ENCODE measurements at places on chromosomes 11 and 22. TPM values are rescaled to one million over a fixed set of nuclear protein-coding genes. Genes with fewer than 3 reads are reported as not detected.

The GAS2 gene
- total RNA-seq, result 6.0 TPM

The PRG3 gene
- total RNA-seq, result not detected

DNA sequence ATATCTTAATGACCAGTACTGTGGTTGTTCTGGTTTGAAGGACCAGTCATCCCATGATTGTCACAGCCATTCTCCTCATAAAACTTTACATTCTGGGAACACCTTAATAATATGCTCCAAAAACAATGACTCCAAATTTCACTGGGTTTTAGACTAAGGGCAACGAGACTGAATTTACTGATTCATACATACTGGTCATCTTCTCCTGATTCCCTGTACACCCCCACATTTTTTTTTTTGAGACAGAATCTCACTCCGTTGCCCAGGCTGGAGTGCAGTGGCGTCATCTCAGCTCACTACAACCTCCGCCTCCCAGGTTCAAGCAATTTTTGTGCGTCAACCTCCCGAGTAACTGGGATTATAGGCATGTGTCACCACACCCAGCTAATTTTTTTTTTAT is 78.9 kb downstream of the GAB2 start:
- DNase-seq, result no peak

The TBX1 gene
- total RNA-seq, result not detected

GRCh38 chr11:34860518-34860917 is 55.7 kb downstream of the APIP start:
- DNase-seq, result no peak

- DNase-seq, result no peak
These were observed 197.0 kb downstream of the PGR start for GRCh38 chr11:100932474-100933100.

DNA sequence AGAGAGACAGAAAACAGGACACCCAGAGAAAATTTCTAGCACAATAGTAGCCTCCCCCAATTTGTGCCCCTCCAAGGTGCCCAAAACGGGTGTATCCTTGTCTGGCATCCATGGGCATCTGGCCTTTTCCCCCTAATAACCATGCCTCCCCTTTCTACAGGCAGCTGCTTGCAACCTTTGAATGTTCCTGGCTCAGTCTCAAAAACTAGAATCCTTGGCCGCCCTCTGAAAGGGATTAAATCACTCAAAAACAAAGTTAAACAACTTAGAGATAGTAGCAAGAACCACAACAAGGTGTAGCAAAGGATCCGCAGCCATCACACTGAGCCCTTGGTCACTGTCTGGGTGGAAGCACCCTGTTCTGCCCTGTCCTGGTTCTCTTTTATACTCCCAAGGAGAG is 105.6 kb downstream of the MN1 start:
- DNase-seq, result no peak

- DNase-seq, result no peak
These were observed 2.5 kb downstream of the LARGE2 start for GRCh38 chr11:45924927-45925326.

The SHISAL1 gene
- total RNA-seq, result not detected

- no peak for DNase-seq
These were observed 58.2 kb downstream of the OR10A6 start for GRCh38 chr11:7872890-7873289.

DNA sequence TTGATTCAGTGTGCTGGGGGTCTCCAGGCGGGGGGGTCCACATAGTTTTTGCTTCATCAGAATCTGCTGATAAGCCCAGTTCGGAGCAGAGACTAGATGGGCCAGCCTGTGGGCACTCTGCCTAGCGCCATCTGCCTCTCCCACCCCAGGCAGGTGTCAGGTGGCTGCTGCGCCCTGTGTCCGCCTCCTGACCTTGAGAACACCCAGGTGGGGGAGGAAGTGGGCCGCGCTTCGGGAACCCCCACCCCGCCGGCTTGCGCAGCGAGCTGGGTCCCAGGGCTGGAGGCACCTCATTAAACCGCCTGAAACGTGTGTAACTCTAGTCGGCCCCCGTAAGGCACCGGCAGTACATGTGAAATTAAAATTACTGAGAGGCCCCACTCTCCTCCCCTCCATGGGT is 113.6 kb downstream of the KCNQ1 start:
- no peak for DNase-seq

The CHRM1 gene
- not detected for total RNA-seq

DNA sequence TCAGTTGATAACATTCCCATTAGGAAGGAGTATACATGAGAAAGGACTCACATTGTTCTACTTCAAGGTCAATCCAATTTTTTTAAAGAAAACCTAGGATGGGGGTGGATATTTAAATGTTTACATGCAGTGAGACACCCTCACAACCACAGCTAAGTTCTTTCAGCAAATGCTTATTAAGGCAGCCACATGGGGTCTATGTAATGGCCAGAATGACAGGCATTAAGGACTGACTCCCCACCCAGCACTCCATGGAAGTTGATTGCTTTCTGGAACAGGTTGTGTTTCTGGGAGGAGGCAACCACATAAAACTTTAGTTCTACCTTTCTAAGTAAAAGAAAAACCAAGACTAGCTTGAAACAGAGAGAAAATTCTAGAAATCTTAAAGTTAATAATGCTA is 662.0 kb upstream of the CCDC90B start:
- DNase-seq, result no peak

- DNase-seq, result no peak
These were observed 42.4 kb downstream of the BARX2 start for GRCh38 chr11:129418039-129418438.

The YAP1 gene
- total RNA-seq, result not detected

The ALDH3B1 gene
- total RNA-seq, result 0.39 TPM

DNA sequence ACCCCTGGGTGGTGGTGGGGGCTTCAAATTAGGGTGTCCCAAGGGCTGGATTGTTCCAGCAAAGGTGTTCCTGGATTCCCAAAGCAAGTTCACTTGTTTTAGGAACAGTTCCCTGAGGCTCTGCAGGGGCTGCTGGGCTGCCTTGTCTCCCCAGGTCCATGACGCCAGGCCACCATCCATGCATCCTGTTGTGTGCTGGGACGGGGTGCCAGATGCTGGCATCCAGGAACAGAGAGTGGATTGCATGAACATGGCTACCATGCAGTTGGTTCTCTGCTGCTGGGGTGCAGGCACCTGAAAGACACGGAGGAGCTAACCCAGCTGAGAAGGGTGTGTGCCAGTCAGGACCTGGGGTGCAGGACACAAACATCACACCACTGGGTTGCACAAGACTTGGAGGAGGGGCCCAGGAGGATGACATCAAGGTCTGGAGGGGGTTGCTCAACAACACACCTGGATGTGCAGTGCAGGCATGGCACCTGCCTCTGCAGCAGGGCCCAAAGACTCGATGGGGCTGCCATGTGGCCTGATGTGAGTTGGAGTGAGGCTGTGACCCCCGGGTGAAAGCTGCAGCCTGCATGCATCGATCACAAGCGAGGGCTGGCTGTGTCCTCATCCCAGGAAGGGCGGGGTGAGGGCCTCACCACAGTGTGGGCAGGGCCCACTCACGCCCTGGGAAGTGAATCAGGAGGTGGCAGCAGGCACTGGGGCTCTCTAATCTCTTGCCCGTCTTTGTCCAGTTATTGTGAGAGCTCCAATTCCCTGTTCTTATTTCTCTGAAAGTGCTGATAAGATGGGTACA is 74.0 kb upstream of the CLDN5 start:
- no peak for DNase-seq

The RIBC2 gene
- total RNA-seq, result not detected

DNA sequence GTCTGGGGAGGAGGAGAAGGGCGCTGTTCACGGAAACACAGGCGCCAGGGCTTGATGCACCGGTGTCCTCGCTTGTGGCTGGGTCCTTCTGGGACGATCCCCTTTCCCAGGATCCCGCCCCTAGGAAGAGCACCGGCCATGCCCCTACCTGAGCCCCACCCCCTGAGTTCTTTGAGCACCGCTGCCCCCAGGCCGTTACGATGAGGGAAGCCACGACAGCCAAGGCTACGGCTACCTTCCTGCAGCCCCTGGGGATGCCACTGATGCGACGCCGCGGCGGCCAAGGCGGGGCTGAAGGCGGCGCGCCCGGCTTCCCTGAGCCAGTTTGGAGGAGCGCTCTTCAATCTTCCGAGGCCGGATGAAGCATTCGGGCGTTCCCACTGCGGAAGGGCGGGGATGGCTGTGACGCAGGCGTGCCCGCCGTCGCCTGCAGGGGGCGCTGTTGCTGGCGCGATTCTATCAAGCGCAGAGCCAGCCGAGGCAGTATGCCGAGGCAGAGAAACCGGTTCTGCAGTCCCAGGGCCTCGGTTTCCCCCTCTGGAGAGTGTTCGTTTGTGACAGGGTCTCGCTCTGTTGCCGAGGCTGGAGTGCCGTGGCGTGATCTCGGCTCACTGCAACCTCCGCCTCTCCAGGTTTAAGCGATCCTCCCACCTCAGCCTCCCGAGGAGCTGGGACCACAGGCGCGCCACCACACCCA is 9.7 kb upstream of the NEFH start:
- DNase-seq, result peak; percentile 60

DNA sequence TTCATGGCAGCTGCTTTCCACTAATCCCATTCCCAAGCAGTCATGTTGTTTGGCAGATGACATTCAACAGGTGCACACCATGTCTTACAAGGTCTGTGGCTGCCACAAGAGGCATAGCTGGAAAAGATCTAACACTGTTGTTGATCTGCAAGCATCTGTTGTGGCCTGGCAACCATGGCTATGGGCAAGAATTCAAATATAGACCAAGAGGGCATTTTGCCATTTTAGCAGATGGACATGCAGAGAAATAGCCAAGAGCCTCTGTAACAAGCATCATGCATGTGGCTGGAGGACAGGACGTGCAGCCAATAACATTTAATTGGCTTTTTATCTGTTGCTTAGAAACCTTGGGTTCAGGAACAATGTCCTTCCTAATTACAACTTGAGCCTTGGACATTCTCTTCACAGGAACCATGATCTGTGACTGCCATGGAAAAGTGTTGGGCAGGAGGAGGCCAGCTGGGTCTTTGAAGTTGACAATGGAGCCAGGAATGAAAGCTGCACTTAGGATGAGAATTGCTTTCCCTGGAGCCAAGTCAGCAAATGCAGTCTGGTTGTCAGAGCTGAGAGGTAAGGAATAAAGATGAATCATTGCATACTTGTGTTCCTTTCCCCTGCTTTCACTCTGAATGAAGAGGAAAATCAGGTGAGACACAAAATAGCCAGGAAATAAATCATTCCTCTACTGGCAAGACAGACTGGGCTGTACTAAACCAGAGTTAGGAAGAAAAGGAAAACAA is 113.6 kb upstream of the ANO5 start:
- no peak for DNase-seq

- no peak for DNase-seq
These were observed 1.1 kb downstream of the EXT2 start for GRCh38 chr11:44096360-44097185.

GRCh38 chr11:113397212-113397611 is 9.6 kb downstream of the ANKK1 start:
- DNase-seq, result no peak

The C22orf42 gene
- not detected for total RNA-seq

GRCh38 chr11:6249770-6250555 is 9.7 kb upstream of the CCKBR start:
- DNase-seq, result no peak

- no peak for DNase-seq
These were observed 8.7 kb upstream of the CARD18 start for GRCh38 chr11:105148241-105148640.

The GRK3 gene
- total RNA-seq, result 8.8 TPM

- DNase-seq, result no peak
These were observed 4.7 kb downstream of the RIBC2 start for GRCh38 chr22:45418056-45418769.

DNA sequence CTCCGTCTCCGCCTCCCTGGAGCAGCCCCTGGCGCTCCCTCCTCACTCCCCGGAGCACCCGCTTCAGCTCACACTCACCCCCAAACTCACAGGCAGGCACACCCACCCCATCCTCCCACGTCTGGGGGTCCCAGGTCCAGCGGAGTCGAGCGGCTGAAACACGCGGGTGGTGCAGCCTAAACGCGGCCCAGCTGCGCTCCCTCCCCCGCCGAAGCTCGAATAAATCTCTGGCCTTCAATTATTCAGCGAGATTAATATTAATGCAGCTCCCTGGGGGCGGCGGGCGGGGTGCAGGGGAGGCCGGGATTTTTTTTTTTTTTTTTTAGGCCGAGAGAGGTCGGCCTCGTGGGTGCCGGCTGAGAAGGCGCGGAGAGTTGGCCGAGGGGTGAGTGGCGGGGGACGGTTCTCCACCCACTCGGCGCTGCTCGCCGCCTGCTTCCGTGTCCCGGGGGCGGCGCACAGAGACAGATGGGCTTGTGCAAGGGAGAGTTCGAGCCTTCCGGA is 524 bp upstream of the SLC1A2 start:
- DNase-seq, result no peak

Data from naive thymus-derived CD8-positive, alpha-beta T cell (primary cell).